Ammon's horn (tissue), 1 donor: ENCODE measurements at places on chromosomes 3 and 15.

- DNase-seq = no peak
Measured at GRCh38 chr3:123344175-123344906, 104.5 kb downstream of the ADCY5 start.

- DNase-seq = no peak
Measured at GRCh38 chr3:66703501-66703900, 202.7 kb upstream of the LRIG1 start.

DNA sequence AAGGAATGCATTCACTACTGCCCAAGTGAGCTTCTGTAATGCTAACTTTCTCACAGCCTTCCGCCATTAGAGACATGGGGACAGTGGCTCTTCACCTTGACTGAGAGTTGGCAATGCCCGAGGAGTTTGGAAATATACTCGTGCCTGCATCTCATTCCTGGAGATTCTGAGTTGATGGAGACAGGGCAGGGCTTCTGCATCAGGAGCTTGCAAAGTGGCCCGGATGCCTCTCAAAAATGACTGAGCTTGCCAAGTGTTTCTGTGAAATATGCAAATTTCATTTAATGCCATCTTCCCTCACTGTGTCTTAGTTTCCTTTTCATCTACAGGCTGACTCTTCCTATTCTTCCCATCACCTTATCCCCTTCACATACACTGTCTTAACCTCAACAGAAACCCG lies 346.2 kb downstream of the GRM7 start:
- DNase-seq = no peak

DNA sequence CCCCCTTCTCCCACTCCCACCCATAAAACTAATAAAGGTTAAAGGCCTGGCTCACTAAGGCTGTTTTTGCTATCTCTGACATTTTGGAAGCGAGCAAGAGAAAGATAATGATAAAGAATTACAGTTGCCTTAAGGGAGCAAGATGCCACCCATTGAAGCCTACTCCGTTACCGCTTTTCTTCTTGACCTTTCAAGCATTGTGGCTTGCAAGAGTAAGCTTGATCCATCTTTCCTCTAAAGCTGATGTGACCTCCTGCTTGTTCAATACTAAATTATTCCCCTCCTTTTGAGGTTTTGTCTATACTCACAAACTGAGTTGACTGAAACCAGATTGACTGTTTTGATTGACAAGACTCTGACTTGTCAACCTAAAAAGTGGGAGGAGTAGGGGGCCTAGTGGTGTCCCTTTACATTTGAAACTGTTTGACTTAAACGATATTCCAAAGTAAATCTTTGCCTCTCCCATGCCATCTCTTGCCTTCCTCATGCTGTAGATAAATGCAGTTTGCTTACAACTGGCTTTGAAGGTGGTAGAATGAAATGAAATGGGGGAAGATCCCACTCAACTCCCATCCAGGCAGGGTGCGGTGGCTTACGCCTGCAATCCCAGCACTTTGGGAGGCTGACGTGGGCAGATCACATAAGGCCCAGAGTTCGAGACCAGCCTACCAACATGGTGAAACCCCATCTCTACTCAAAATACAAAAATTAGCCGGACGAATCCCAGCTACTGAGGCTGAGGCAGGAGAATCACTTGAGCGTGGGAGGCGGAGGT lies 8.0 kb downstream of the TRIM71 start:
- DNase-seq = no peak

DNA sequence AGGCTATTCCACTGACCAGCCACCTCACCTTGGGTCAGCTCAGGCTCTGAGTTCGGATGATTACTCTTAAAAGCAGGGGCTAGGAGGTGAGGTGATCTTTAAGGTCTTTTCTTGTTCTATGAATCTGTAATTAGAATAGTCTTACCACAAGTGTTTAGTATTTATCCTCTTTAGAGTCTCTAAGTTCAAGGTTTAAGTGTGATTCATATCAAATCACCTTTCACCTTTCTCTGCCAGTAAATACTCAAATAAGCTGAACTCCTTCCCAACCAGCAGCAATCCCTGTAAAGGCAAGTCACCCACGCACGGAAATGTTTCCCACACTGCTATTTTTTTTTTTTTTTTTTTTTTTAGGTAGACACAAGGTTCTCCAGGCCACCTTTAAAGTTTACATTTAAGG lies 14.5 kb upstream of the TMEM44 start:
- DNase-seq = no peak

DNA sequence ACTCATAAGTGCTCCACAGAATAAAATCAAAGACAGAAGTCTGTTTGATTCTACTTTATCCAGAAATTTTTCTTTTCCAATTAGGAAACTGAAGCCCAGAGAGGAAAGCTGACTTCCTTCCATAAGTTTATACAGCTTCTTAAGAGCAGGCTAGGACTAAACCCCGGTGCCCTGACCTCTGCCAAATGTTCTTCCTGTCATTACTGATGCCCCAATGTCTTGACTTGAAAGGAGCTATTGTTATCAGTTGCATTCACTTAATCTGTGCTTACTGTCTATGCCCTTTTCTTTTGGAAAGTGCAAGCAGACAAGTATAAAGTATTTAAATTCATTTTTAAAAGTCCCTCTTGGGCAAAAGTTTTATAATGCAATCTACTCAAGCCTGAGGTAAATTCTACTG lies 18.1 kb downstream of the CD200 start:
- DNase-seq = peak; percentile 26

DNA sequence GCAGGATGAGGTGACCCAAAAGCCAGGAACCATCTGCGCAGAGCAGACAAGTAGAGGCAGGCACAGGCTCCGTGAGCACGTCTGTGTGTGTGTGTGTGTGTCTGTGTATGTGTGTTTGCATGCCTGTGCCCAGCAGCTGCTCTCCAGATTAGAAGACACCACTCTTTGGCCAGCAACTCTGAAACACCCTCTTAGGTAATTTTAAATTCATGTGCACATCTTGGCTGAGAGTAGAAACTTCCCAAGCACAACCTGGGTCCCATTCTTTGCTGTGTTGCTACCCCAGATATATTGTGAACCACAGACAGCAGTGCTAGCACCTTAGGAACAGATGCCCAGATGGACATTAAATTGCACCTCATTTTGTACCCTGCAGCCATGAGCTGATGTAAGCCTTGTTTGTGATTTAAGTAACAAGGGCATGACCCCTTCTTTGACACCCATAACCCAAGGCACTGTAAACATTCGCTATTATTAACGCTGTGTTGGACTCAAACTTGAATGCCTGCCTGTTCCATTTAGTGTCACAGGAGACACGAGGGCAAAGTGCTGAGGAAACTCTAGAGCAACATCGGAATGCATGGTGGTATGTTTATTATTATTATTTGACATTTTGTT lies at the start of gene FILIP1L:
Gene FILIP1L (minus strand): TSS at position 89 of the 618 bp plus-strand sequence.
- DNase-seq = no peak

DNA sequence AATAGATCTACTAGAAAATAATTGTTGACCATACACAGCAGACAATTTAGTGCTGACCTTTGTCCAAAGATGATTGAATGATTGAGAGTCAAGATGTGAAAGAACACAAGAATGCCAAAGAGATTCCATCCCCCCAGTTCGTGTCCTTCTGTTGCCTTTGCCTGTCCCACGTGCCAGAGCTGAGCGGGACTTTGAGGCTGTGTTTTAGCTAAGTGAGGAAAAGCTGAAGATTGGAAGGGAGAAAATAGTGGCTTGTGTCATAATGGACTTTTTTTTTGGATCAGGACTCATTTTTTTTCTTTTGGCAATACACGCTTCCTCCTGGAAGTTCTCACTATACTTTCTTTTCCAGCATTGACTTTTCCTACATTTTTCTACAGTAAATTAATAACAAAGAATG lies 206.6 kb upstream of the MDFIC2 start:
- DNase-seq = no peak

GRCh38 chr3:134904241-134904771 lies 109.2 kb downstream of the EPHB1 start:
- DNase-seq = peak; percentile 43

DNA sequence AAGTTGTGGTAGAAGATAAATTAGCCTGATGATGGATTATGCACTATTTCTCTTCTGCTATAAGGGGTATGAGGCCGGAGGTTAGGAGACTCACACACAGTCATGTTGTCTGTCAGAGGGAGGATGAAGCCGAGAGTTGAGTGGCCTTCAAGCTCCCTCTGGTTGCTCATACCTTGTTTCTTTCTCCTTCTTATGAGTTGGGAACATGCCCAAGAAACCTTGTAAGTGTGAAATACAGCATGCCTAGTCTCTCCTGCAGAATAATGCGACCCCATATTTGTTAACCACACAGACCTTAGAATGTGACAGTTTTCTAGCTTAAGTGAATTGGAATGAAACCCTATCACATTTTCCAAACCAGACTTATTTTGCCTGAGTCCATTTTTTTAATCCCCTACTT lies 366.7 kb downstream of the PTPRG start:
- DNase-seq = no peak

DNA sequence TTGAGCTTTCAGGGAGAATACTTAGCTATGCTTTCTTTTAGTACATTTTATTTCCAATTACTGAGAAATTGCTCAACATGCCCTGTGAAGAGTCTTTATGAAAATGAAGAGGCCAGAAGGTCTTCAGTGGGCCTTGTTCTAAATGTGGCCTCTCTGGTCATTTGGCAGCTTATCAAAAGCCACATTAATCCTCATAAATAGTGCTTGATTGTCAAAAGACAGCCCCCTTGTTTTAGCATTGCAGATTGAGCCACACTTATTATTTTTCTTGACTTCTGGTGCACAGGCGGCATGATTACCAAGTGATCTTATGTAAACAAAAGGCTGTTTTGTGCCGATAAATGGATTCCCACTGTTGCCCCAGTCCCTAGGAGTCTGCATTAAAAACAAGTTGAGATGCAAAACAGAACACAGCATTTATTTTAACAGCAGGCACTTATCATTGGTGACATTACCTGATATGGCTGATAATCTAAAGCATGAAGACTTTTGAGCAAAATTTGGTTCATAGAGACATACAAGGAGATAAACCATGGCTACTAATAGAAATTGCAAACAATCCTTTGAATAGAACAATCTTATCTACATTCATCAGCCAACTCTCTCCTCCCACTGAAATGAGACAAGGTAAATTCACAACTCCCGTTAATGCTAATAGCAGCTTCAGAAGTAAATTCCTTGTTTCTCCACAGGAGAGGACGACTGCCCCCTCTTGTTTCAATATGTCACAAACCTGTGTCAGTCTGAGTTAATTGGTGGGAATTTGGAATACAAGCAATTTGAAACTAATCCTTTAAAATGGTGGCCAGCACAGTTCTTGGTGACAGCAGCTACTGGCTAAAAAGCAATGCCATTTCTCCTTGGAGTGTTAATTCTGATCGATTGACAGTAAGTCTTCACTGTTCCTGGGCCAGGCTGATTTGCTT lies 194.3 kb downstream of the NSUN3 start:
- DNase-seq = no peak

DNA sequence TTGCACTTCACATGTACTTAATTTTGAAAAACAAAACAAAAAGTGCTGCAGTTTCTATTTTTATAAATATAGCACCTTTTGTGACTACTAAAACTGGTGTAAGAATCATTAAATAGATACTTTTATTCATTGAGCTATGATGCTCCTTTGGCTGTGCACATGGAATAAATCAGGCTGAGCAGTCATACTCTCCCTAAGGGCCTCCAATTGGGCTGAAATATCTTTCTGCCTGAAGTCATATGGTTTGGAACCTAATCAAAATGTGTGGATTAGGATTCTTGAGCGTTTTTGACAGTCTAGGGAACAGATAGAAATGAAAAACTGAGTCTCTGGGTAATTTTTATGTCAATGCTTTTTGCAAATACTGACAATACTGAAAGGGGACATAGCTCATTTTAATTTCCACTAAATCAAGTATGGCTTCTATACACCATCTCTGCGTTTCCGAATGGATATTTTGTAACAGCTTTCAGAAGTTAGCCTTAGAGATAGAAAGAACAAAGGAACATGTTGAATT lies 392.2 kb upstream of the ROBO1 start:
- DNase-seq = no peak

GRCh38 chr3:27596334-27596841 lies 112.2 kb upstream of the SLC4A7 start:
- DNase-seq = no peak

- DNase-seq = no peak
Measured at GRCh38 chr15:55241891-55242290, 45.1 kb upstream of the RSL24D1 start.

GRCh38 chr3:27326629-27327545 lies 42.3 kb downstream of the NEK10 start:
- no peak for DNase-seq

DNA sequence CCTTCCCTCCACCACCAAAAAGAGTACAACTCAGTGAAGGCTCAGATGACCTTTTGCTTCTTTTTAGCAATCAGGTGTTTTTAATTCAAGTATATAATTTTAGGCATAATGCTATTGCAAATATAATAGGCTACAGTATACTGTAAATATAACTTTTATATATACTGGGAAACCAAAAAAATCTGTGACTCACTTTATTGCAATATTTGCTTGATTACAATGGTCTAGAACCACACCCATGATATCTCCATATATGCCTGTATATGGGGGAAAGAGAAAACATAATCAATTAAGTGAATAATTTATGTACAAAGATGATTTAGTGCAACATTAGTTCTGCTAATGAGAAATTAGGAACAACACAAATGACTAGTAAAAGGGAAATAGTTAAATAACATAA lies 134.3 kb downstream of the TLE3 start:
- DNase-seq = no peak

GRCh38 chr3:98594628-98595324 lies 1.4 kb upstream of the CPOX start:
- no peak for DNase-seq

DNA sequence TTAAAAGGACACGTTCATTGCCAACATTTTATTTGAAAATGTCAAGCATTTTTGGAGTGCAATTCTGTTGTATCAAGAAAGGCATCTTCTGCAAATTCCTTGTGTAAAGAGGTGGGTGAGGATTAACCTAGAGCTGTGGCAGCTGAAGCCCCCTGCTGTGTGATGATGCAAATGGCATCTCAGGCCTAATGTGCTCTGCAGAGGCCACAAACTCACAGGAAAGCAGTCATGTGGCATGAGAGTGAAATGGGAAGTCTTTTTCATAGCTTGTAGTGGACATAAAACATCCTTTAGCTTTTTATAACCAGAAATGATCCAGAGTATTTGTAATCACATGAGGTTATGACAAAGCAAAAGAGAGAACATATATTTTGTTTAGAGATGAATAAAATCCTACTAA lies 6.4 kb downstream of the CADM2 start:
- peak; percentile 82 for DNase-seq
